T-helper 17 cell (primary cell): ENCODE measurements at places on chromosomes 2 and 18. TPM values are rescaled to one million over a fixed set of nuclear protein-coding genes. Genes with fewer than 3 reads are reported as not detected.

DNA sequence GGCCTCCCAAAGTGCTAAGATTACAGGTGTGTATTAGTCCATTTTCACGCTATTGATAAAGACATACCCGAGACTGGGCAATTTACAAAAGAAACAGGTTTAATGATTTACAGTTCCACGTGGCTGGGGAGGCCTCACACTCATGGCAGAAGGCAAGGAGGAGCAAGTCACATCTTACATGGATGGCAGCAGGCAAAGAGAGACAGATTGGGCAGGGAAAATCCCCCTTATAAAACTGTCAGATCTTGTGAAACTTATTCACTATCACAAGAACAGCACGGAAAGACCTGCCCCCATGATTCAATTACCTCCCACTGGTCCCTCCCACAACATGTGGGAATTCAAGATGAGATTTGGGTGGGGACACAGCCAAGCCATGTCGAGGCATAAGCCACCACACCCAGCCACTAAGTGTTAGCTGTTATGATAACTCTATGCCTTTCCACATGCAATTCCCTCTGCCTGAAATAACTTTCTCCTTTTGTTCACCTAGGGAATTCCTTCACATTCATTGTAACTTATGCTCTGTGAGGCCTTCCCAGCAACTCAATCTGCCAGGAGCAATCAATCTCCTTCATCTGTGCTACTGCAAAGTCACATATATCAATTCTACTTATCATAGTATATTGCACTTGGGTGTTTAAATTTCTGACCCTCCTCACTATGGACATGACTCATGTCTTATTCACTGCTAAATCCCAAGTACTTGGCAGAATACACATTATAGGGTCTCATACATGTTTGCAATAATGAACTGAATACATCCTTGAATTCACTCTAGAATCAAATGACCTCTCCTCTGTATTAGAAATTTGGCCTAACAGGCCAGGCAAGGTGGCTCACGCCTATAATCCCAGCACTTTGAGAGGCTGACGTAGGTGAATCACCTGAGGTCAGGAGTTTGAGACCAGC lies 7.4 kb downstream of the MCEE start:
- DNase-seq, result no peak
- peaks cover 4% of the 10 kb centered on the region for H3K36me3 ChIP-seq
- H3K4me1 ChIP-seq, result peaks cover 5% of the 10 kb centered on the region

- no peak for DNase-seq
- no peaks in the 10 kb centered on the region for H3K27me3 ChIP-seq
- H3K36me3 ChIP-seq, result peaks cover 8% of the 10 kb centered on the region
- peaks cover 77% of the 10 kb centered on the region for H3K4me1 ChIP-seq
- peak overlapping the region; percentile 96 for H3K27ac ChIP-seq
Observed at GRCh38 chr2:105768961-105769452, 24.3 kb downstream of the NCK2 start.

DNA sequence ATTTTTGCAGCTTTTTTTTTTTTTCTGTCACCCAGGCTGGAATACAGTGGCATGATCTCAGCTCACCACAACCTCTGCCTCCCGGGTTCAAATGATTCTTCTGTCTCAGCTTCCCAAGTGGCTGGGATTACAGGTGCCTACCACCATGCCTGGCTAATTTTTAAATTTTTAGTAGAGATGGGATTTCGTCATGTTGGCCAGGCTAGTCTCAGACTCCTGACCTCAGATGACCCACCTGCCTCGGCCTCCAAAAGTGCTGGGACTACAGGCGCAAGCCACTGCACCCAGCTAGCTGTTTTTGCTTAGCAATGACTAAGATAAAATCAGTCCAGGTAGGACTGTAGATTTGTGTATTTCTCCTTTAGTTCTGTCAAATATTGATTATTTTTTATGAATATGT lies 403.7 kb downstream of the PID1 start:
- H3K4me1 ChIP-seq, result no peaks in the 10 kb centered on the region
- H3K27ac ChIP-seq, result no peak overlapping the region
- no peaks in the 10 kb centered on the region for H3K27me3 ChIP-seq
- DNase-seq, result no peak

DNA sequence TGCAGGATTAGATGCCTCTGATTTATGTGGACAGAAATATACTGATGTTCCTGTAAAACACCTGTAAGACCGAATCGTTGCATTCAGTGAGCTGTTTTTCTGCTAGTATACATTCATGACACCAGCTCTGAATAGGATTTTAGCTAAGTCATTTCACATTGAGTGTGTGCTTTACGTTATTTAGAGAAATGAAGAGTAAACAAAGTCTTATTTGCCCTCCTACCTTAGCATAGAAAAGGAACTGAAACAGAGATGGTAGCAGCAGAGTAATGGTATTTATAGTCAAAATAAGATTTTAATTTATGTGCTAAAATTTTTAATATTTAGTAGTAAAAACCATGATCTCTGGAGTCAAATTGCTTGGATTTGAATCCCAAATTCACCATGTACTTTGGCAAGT lies 168.0 kb downstream of the CERS6 start:
- no peaks in the 10 kb centered on the region for H3K36me3 ChIP-seq
- H3K4me1 ChIP-seq, result peaks cover 11% of the 10 kb centered on the region
- DNase-seq, result no peak
- H3K4me3 ChIP-seq, result no peak overlapping the region
- H3K27ac ChIP-seq, result no peak overlapping the region

GRCh38 chr18:70314151-70314782 lies 25.4 kb downstream of the SOCS6 start:
- no peaks in the 10 kb centered on the region for H3K27me3 ChIP-seq
- no peak overlapping the region for H3K27ac ChIP-seq
- peaks cover 2% of the 10 kb centered on the region for H3K36me3 ChIP-seq
- H3K4me3 ChIP-seq, result no peak overlapping the region

GRCh38 chr18:37525262-37525585 lies 40.4 kb downstream of the CELF4 start:
- no peak for DNase-seq
- peaks cover 55% of the 10 kb centered on the region for H3K27me3 ChIP-seq
- H3K27ac ChIP-seq, result no peak overlapping the region
- no peak overlapping the region for H3K4me3 ChIP-seq
- peaks cover 5% of the 10 kb centered on the region for H3K4me1 ChIP-seq

GRCh38 chr2:40002339-40002738 lies 223.3 kb upstream of the THUMPD2 start:
- H3K36me3 ChIP-seq, result no peaks in the 10 kb centered on the region
- no peaks in the 10 kb centered on the region for H3K4me1 ChIP-seq
- H3K27me3 ChIP-seq, result no peaks in the 10 kb centered on the region
- H3K4me3 ChIP-seq, result no peak overlapping the region
- DNase-seq, result no peak

GRCh38 chr18:23462876-23463275 lies 9.8 kb downstream of the RIOK3 start:
- no peak overlapping the region for H3K4me3 ChIP-seq
- H3K4me1 ChIP-seq, result peaks cover 44% of the 10 kb centered on the region
- peaks cover 10% of the 10 kb centered on the region for H3K36me3 ChIP-seq
- H3K27me3 ChIP-seq, result no peaks in the 10 kb centered on the region

DNA sequence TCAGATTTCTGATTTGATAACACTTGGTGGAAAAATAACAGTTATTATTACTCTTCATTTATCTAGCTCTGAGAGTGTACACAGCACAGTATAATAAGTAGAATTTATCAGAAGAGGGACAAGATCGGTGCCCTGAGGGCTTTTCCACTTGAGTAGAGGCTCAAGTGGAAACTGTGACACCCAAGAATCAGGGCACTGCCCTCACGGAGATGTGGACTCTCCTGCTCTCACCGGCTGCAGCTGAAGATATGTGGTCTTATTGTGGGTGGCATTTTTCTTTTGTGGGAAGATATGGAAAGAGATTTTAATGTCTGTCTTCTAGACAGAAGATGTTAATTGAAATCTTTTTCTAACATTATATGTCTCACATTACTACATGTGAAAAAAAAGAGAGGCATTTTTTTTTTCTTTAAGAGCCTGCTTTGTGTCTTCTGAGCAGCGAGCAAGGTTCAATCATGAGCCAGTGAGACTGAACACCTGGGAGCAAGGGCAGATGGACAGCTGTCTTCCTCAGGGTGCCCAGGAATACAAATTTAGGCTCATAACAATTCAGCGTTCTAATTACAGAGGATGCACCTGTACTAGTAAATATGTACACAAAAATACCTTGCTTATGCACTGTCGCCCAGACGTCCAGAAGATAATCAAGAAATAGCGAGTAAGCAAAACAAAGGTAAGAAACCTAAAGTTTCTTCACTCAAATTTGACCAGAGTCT lies 1098.2 kb upstream of the FANCL start:
- no peak overlapping the region for H3K27ac ChIP-seq
- H3K36me3 ChIP-seq, result no peaks in the 10 kb centered on the region
- H3K27me3 ChIP-seq, result no peaks in the 10 kb centered on the region

DNA sequence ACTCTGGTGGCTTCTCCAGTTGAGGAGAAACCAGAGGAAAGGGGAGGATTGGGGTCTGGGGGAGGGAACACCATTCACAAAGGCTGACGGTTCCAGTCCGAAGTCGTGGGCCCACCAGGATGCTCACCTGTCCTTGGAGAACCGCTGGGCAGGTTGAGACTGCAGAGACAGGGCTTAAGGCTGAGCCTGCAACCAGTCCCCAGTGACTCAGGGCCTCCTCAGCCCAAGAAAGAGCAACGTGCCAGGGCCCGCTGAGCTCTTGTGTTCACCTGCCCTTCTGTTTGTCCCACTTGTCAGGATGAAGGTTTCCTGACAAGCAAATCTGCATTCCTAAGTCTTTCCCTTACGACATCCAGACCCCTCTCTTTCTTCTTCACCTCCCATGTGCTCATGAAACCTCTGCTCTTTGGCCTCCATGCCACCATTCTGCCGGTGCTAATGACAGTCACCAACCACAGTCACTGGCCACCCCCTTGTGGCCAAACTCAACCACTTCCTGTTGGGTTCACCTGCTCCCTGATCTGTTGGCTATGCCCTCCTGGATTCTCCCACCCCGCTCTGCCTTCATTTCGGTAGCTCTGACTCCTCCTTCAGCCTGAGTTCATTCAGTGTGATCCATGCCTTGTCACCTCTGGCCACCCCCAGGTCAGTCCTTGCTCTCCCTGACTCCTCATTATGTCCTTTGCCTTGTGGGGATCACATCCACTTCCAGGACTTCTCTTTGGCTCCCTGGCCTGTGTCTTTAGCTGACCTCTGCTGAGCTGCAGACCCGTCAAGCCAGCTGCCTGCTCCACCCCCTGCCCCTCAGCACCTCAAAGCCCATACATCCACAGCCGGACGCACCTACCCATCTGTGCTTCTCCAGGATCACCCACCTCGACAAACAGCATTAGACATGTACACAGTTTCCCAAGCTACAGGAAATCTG lies 17.6 kb downstream of the EMX1 start:
- peaks cover 9% of the 10 kb centered on the region for H3K4me1 ChIP-seq
- DNase-seq, result no peak
- H3K36me3 ChIP-seq, result peaks cover 9% of the 10 kb centered on the region
- peak overlapping the region; percentile 83 for H3K27ac ChIP-seq

DNA sequence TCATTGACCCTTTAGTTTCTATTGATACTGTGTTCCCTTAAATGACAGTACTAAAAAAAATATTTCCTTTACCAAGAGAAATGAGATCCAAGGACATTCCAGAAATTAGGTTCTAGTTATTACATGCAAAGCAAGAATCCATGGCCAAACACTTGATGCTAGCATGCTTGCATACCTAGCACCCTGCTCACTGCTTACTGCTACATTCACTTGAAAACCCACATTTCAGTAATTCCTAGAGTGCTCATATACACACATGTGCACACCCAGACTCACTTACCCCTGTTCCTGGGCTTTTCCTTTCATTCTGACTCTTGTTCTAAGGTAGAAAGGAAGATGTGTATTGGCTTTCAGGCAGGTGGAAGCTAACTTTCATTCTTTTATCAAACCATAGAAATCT lies 395.9 kb downstream of the THSD7B start:
- no peak overlapping the region for H3K4me3 ChIP-seq
- H3K27me3 ChIP-seq, result no peaks in the 10 kb centered on the region
- H3K36me3 ChIP-seq, result no peaks in the 10 kb centered on the region
- no peaks in the 10 kb centered on the region for H3K4me1 ChIP-seq

GRCh38 chr2:10473121-10473756 lies 25.1 kb upstream of the ODC1 start:
- H3K4me1 ChIP-seq, result peaks cover 12% of the 10 kb centered on the region
- no peaks in the 10 kb centered on the region for H3K36me3 ChIP-seq
- no peak for DNase-seq
- no peak overlapping the region for H3K4me3 ChIP-seq
- peaks cover 9% of the 10 kb centered on the region for H3K27me3 ChIP-seq

- H3K4me3 ChIP-seq, result no peak overlapping the region
- no peaks in the 10 kb centered on the region for H3K36me3 ChIP-seq
- DNase-seq, result no peak
- no peak overlapping the region for H3K27ac ChIP-seq
- H3K27me3 ChIP-seq, result no peaks in the 10 kb centered on the region
Observed at GRCh38 chr18:6810191-6810590, 80.7 kb downstream of the ARHGAP28 start.

- peak overlapping the region; percentile 93 for H3K4me3 ChIP-seq
- no peak for DNase-seq
- peak overlapping the region; percentile 95 for H3K27ac ChIP-seq
- no peaks in the 10 kb centered on the region for H3K36me3 ChIP-seq
- no peaks in the 10 kb centered on the region for H3K27me3 ChIP-seq
Observed at GRCh38 chr2:105328281-105329196, 996 bp downstream of the TGFBRAP1 start.

GRCh38 chr18:13945811-13946210 lies 30.5 kb upstream of the MC2R start:
- no peak for DNase-seq
- H3K4me1 ChIP-seq, result no peaks in the 10 kb centered on the region
- H3K27me3 ChIP-seq, result no peaks in the 10 kb centered on the region
- H3K36me3 ChIP-seq, result no peaks in the 10 kb centered on the region

Gene HOXD4
- not detected for total RNA-seq

Gene SRD5A2
- not detected for total RNA-seq

Gene SLC14A1
- total RNA-seq, result 9.8 TPM

Gene TMEFF2
- total RNA-seq, result not detected

Gene FZD7
- 0.31 TPM for total RNA-seq

Gene RGPD8
- 60.6 TPM for total RNA-seq
